Gastroesophageal sphincter (tissue), 4 donors: ENCODE measurements at places on chromosomes 3 and 15. TPM values are rescaled to one million over a fixed set of nuclear protein-coding genes. Genes with fewer than 3 reads are reported as not detected.

Gene GRK7
- total RNA-seq: not detected

Gene NMD3
- total RNA-seq: 56.5 TPM

Gene CCDC39
- not detected for total RNA-seq

Gene SEMA3B
- 29.1 TPM for total RNA-seq

Gene PSTPIP1
- total RNA-seq: 7.1 TPM

Gene SMCO1
- not detected for total RNA-seq

Gene PYGO1
- total RNA-seq: 21.9 TPM

Gene CYFIP1
- total RNA-seq: 89.7 TPM

Gene CPLX3
- not detected for total RNA-seq

Gene NSUN3
- 12.8 TPM for total RNA-seq

DNA sequence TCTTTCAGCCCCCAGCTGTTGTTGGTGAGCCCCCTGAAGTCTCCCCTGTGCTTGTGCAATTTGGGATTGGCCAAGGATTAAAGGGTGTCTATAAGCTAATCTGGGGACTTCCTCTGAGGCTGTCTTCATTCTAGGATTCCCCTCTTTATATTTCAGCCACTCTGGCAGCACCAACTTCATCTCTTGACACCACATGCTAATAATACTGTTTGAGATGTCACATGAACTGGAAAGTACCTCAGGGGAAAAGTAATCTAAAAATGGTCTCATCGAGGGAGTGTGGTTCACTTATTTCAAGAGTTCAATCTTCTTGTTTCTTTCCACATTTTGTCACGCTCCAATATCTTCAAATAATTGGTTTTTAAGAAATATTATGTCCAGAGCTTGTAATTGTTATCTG lies 279.2 kb upstream of the TMC3 start:
- H3K4me1 ChIP-seq: no peaks in the 10 kb centered on the region
- H3K27me3 ChIP-seq: no peaks in the 10 kb centered on the region
- H3K36me3 ChIP-seq: no peaks in the 10 kb centered on the region
- no peak overlapping the region for H3K4me3 ChIP-seq

DNA sequence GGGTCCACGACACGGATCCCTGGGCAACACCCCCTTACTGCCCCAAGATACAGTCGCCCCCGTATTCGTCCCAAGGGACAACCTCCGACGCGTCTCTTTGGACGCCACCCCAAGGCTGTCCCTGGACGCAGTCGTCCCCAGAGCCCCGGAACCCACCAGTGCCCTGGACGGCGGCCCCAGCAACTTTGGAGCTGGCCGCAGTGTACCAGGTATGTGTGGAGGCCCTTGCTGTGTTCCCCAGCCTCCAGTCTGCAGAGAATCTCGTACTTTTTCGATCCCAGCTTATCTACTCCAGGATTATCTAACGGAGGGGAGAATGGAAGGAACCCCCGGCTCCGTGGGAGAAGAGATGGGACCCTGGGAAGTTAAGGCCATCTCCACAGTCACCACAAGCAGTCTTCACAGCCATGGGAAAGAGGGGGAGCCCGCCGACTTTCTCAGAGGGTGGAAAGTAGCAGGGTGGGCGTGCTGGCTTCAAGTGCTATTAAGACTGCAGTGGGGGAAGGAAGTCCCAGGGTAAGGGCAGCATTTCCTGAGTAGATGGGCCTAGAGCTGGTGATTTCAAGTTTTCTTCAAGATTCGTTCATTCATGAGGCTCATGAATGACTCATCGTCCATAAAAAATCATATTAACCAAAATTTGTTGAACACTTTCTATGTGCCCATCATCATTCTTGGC lies 1.1 kb downstream of the MESP2 start:
- peaks cover 9% of the 10 kb centered on the region for H3K4me1 ChIP-seq
- no peak for ATAC-seq
- peak overlapping the region; percentile 51 for H3K4me3 ChIP-seq
- H3K27me3 ChIP-seq: no peaks in the 10 kb centered on the region
- no peaks in the 10 kb centered on the region for H3K36me3 ChIP-seq
- H3K27ac ChIP-seq: no peak overlapping the region

GRCh38 chr3:197309528-197310361 lies 11.3 kb upstream of the DLG1 start:
- no peak overlapping the region for H3K27ac ChIP-seq
- H3K27me3 ChIP-seq: no peaks in the 10 kb centered on the region
- ATAC-seq: peak; percentile 84

DNA sequence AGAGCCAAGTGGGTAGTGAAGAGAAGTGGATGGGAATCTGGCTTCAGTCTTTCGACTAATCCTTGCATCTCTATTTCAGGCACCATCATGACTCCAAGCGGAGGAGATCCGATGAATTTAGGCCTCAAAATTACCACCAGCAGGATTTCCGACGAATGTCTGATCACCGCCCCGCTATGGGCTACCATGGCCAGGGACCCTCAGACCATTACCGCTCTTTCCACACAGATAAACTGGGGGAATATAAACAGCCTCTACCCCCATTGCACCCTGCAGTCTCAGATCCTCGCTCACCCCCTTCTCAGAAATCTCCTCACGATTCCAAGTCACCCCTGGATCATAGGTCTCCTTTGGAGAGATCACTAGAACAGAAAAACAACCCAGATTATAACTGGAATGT lies 64.7 kb downstream of the RGMA start:
- ATAC-seq: no peak
- H3K27ac ChIP-seq: no peak overlapping the region
- no peaks in the 10 kb centered on the region for H3K27me3 ChIP-seq
- H3K4me3 ChIP-seq: no peak overlapping the region
- peaks cover 73% of the 10 kb centered on the region for H3K36me3 ChIP-seq

DNA sequence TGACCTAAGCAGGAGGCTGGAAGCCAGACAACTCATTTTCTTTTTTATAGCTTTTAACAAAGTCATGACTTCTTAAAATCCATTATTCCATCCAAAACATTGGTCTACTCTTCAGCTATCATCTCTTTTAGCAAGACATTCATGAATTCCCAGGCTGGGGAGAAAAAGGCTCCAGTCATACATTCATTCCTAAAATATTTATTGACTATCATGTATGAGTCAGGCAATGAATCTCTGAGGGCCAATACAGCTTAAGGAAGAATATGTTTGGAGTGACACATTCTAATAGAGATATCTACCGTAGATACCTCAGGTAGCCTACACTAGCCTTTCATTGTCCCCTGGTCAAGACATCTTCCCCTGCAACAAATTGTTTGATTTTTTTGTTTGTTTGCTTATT lies 196.4 kb upstream of the NANOGP8 start:
- no peak overlapping the region for H3K4me3 ChIP-seq
- no peaks in the 10 kb centered on the region for H3K36me3 ChIP-seq
- no peaks in the 10 kb centered on the region for H3K27me3 ChIP-seq
- no peaks in the 10 kb centered on the region for H3K4me1 ChIP-seq
- ATAC-seq: no peak

- ATAC-seq: no peak
- H3K4me1 ChIP-seq: no peaks in the 10 kb centered on the region
- no peaks in the 10 kb centered on the region for H3K27me3 ChIP-seq
- no peak overlapping the region for H3K27ac ChIP-seq
Measured at GRCh38 chr3:195312714-195313113, 41.8 kb upstream of the XXYLT1 start.

DNA sequence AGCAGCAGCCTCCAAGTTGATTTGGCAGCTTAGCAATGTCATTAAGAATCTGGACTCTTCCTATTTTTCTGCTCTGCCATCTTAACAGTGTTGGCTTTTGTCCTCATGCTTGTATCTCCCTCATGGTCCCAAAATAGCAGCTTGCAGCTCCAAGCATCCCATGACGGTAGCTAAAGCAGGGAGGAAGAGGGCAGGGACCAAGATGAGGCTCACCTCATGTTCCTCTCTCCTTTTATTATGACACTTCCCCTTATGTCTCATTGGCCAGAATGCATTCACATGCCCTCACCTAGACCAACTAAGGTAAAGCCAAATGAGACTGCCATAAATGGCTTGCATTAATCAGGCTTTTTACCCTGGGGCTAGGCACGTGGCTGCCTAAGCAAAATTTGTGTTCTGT lies 382.4 kb downstream of the SHQ1 start:
- H3K27me3 ChIP-seq: no peaks in the 10 kb centered on the region
- H3K4me1 ChIP-seq: peaks cover 10% of the 10 kb centered on the region
- H3K4me3 ChIP-seq: no peak overlapping the region
- no peak for ATAC-seq
- no peaks in the 10 kb centered on the region for H3K36me3 ChIP-seq
- H3K27ac ChIP-seq: no peak overlapping the region

GRCh38 chr3:139286241-139286640 lies 57.6 kb upstream of the MRPS22 start:
- H3K27ac ChIP-seq: no peak overlapping the region
- H3K4me3 ChIP-seq: no peak overlapping the region
- no peaks in the 10 kb centered on the region for H3K36me3 ChIP-seq

- no peak overlapping the region for H3K27ac ChIP-seq
- peaks cover 7% of the 10 kb centered on the region for H3K27me3 ChIP-seq
- H3K4me3 ChIP-seq: no peak overlapping the region
- ATAC-seq: no peak
- no peaks in the 10 kb centered on the region for H3K4me1 ChIP-seq
Measured at GRCh38 chr15:68992696-68993095, 21.8 kb upstream of the NOX5 start.

DNA sequence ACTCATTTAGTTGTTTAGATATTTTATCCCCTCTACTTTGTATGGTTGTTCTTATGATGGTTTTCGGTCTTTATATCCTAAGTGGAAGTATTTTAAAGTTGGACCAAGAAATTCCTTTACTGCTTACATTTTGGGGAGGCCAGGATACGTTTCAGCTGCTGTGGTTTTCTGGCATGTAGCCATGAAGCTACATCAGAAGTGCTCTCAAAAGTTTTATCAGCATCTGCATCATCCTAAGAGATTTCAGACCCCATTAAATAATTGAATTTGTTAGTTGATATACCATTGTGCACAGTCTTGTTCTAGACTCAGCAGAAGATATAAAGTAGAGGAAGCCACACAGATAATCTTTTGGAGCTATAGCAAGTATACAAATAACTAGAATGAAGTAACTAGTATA lies 50.1 kb upstream of the SKOR1 start:
- no peaks in the 10 kb centered on the region for H3K4me1 ChIP-seq
- no peak overlapping the region for H3K4me3 ChIP-seq
- H3K27ac ChIP-seq: no peak overlapping the region
- H3K27me3 ChIP-seq: no peaks in the 10 kb centered on the region

DNA sequence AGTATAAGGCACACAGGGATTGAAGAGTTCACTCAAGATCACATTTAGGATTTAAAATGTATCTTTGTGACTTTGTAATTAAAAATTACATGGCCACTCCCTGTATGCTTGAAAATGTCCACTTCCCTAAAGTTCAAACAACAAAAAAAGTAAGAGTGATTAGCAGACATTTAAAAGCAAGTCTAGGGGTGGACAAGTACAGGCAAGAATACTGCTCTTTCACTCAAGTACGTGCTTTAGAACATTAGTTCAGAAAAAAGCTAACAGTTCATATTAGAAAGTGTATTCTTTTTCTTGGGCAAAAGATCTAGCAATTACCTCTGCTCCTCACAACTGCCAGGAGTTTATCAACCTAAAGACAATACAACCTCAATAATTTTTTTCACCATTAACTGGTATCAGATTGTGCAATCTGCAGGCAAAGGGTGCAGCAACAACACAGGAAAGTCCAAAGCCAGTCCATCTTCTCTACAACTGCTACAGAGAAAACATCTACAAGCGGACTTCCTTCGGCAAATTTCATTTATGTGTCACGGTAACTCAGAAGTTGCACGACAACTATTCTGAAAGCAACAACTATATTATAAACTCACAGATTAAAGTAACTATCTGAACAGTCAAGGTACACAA lies 18.1 kb downstream of the CHSY1 start:
- H3K4me3 ChIP-seq: no peak overlapping the region
- peaks cover 37% of the 10 kb centered on the region for H3K4me1 ChIP-seq
- H3K36me3 ChIP-seq: peaks cover 27% of the 10 kb centered on the region

- no peak overlapping the region for H3K27ac ChIP-seq
- no peak for ATAC-seq
- peaks cover 13% of the 10 kb centered on the region for H3K4me1 ChIP-seq
- H3K27me3 ChIP-seq: no peaks in the 10 kb centered on the region
Measured at GRCh38 chr3:188480011-188480410, 326.1 kb downstream of the LPP start.

DNA sequence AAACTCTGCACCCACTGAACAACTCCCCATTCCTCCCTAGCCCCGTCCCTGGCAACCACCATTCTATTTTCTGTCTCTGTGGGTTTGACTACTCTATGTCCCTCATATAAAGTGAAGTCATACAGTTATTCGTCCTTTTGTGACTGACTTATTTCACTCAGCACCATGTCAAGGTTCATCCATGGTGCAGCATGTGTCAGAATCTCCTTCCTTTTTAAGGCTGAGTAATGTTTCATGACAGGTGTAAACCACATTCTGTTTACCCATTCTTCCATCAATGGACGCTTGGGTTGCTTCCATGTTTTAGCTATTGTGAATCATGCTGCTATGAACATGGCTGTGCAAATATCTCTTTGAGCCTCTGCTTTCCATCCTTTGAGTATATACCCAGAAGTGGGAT lies 192.3 kb upstream of the NSMCE3 start:
- ATAC-seq: no peak
- no peak overlapping the region for H3K27ac ChIP-seq

DNA sequence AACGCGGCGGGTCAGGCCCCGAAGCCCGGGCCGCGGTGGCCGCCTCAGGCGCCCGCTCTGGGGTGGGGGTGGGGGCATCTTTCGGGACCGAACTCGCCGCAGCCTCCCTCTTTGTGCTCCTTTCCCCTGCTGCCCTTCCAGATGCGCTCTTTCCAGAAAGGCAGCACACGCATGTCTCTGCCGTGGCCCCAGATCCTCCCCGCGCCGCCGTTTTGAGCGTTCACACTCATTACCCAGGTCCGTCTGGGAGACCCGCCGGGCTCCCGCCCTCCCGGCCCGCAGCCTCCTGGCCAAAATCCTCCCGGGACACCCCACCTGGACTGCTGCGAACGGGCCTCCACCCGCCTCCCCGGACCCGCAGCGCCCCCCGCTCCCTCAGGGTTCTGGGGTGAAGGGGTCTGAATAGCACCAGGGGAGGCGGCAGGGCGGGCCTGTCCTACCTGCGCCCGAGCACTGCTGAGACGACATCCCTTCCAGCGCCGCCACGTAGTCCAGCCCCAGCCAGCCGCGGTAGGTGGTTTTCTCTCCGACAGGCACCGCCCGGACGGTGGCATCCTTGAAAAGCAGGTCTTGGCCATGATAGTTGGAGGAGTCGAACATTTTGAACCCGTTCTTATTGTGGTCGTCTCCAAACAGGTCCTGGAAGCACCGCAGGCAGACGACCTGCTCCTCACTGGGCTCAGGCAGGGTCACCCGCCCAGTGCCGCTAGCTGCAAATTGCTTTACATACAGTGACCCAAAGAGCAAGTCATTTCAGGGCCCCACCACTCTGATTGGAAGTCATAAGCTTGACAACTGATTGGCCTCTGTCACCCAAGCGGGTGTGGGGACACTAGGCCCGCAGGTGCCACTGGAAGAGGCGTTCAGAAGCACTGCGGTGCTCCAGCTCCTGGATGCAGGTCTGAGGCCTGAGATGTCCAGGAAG lies 25.9 kb downstream of the MELTF start:
- no peak for ATAC-seq
- no peaks in the 10 kb centered on the region for H3K27me3 ChIP-seq

- H3K4me3 ChIP-seq: no peak overlapping the region
- H3K36me3 ChIP-seq: no peaks in the 10 kb centered on the region
- ATAC-seq: no peak
- H3K4me1 ChIP-seq: no peaks in the 10 kb centered on the region
- no peak overlapping the region for H3K27ac ChIP-seq
Measured at GRCh38 chr15:45871121-45871855, 236.5 kb downstream of the SQOR start.

GRCh38 chr15:47364230-47365141 lies 352.8 kb upstream of the SEMA6D start:
- H3K4me3 ChIP-seq: no peak overlapping the region
- H3K4me1 ChIP-seq: no peaks in the 10 kb centered on the region
- no peaks in the 10 kb centered on the region for H3K27me3 ChIP-seq
- no peak for ATAC-seq
